ENCODE measurements at places on chromosomes 1 and 21.

DNA sequence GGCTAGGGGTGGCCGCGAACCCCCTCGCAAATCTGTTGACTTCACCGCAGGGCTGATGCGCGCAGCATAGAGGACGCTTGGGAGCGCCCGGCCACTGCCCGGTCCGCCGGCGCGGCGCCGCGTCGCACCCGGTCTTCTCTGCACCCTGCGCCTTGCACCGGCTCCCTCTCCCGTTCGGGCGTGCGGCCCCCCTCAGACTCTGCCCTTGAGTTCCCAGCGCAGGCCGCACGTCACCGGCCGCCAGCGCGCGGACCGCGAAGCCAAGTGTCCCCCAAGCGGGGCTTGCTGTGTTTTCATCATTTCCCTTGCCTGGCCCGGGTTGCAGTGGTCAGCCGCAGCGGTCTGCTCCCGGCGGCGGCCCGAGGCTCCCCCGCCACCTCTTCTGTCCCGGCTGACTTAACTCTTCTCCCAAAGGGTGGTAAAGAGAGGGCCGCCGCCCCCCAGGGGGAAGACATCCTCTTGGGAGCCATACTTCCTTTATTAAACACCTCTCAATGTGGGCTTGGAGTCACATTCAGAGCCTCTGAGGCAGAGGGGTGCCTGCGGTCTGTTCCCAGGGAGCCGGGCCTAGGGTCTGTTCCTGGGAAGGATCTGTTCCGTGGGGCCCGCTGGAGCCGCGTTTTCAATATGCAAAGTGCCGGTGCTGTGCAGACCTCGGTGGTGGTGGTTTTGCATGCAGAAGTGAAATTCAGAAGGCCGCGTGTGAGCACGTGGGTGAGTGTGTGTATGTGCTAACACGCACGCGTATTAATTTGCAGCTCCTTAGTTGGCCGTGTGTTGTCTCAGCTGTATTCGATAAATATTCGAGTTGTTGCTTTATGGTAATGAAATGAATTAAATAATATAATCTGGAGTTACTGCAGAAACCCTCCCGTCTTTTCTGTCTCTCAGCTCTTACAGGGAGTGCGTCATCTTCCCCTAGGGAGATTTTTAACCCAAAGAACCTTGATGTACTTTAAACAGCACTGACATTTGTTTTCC, 17.6 kb downstream of the PBX1 start:
- DNase-seq, result no peak

- no peak for DNase-seq
Observed at GRCh38 chr1:86778569-86779239, 74.3 kb downstream of the SH3GLB1 start.

DNA sequence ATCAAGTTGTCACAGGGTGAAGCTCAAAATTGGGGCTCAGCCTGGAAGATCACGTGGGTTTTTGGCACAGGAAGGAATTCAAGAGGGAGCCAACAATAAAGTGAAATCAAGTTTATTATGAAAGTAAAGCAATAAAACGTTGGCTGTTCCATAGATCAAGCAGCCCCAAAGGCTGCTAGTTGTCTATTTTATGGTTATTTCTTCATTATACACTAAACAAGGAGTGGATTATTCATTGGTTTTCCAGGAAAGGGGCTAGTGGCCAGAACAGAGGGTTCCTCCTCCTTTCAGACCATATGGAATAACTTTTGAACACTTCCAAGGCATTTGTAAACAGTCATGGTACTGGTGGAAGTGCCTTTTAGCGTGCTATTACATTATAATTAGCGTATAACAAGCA, 723.5 kb upstream of the ADAMTS5 start:
- DNase-seq, result no peak

DNA sequence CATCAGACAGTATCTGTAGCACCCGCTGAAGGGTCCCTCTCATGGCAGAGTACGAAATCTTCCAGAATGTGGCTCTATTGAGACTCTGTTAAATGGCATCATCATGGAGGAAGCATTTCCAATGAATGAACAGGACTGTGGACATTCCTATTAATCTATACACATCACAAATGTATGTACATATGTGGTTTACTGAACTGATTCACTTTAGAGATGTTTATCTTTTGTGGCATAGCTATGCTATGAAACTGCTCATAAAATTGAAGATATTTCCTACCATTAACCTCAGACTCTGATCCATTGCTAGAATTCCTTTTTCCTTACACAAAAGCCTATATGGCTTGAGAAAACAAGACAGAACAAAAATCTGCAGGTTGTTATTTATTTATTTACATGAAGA, 259.6 kb upstream of the RRP15 start:
- no peak for DNase-seq

DNA sequence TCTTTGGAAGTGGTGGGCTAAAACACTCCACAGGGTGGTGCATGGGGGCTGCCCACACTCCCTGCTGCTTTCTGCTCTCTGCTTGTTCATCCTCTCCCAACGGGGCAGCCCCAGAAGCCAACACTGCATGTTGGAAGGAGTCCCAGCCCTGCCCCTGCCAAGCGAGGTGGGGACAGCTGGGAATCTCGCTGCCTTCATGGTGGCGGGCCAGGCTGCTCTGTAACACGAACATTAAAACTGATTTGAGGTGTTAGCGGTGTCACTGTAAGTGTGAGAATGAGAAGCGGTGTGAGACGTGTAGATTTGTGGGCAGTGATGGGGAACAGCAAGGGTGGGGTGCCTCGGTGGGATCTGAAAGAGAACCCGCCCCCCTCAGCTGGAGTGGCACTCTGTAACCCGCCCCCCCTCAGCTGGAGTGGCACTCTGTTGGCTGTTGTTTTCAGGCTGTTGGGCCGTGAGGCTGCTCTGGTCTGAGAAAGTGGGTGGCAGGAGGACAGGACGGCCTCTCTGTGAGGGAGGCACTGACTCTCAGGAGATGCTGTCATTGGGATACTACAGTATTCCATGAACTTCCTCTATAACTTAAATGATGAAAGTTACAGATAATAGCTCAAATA, 80.9 kb downstream of the PCBP3 start:
- no peak for DNase-seq

DNA sequence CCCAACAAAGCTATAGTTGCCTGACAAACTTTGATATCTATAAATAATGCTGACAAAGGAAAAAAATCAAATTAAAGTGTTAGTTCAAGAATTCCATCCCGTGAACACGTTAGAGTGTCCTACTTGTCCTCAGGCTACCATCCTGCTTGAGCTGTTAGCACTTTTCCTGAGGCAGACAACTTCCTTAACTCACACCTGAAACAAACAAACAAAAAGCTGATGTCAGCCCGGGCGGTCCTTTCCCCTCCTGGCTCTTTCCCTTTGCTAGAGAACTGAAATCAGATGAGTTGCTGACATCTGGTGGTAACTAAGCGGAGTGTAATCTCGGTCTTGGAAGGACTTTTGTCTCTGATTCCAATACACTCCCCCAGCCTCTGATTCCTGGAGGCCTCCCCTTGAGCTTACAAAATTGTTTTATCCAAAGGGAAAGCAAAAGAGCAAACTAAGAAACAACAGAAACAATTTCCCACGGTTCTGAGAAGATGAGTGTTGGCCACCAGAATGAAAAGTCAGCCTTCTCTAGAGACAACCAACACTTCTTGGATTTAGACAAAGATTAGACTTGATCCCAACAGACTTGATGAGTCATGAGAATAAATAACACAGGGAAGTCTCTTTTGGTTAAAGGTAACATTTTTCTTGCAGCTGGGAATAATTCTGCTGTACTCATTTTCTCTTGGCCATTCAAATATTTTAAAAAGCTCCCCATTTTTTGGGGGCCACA, 135.4 kb downstream of the PROX1 start:
- peak; percentile 88 for DNase-seq

DNA sequence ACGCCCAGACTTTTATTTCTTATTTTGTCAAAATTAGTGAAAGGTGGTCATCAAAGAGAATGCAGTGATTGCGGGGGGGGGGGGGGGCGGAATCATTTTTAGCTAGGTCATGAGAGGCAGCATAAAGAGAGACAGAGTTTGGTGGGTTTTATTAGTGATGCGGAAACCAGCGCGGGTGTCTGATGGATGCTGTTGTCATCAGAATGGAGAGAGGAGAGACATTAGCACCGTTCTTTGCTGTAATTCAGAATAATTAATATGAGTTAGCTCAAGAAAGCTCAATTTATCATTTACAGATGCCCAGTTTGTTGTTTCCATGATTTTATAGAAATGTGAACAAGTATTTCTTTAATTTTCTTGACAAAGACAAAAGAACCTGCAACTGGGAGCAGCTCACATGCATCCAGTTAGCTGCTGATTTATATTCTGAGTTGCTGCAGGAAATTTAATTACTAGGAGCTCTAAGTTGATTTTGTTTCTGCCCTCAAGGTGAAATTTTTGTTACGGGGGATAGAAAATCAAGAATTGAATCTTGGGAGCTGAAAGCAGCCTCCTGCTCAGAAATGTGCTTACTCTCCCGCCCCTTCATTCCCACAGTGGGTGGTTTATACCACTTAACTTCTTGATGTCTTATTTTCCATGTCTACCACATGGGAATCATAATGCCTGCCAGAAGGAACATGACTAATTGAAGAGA, 133.4 kb upstream of the MAP1LC3C start:
- no peak for DNase-seq

GRCh38 chr1:245437369-245438062, 282.7 kb downstream of the KIF26B start:
- DNase-seq, result no peak

DNA sequence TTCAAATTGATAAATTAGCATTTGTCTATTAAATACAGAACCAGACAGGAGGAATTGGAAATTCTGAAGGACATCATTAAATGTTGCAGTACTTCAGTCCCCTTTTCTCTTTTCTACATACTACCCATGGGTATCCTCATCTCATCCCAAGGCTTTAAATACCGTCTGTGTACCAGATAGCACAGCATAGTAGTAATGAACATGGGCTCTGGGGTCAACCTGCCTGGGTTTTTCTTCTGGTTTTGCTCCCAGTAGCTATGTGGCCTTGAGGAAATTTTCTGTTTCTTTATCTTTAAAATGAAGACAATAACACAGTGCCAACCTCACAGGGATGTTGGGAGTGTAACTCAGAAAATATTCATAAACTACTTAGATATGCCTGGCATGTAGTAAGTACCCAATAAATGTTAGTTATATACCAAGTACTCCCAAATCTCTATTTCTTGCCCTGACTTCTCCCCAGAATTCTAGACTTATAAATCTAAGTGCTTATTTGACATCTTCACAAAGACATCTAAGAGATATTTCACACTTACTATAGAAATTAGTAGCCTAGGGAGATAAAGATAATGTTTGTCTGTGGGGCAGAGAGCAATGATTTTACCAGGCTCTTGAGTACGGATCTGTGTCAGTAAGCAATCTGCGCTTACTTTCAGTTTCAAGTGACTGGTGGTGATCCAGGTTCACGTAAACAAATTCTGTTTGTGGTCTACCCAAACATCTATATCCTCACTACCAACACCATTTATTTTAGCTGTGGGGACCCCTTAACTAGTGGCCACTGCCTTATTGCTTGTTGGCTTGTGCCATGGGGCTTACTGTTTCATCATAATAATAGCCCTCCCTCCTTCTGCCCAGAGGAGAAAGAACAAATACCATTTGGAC, 37.3 kb downstream of the VANGL2 start:
- no peak for DNase-seq

DNA sequence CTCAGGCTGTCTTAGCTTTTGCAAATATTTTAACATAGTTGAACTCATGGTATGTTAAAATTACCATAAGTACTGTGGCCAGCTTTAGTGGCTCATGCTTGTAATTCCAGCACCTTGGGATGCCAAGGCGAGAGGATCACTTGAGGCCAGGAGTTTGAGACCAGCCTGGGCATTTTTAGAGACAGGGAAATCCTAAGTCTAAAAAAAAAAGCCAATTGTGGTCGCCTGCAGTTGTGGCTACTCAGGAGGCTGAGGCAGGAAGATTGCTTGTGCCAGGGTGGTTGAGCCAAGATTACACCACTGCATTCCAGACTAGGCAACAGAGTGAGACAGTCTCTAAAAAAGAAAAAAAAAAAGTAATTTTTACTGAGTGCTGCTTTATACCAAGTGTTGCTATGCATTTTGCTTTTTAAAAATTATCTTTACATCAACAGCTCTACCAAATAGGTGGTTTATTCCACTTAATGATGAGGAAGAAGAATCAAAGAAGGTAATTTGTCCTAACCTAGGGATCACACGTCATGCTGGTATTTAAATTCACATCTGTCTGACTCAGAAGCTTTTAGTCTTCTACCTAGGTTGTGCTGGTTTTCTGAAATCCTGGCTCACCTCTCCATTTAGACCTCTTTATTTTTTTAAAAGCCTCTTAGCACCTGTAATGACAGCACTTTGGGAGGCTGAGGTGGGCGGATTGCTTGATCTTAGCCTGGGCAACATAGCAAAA, 16.8 kb downstream of the PPP1R12B start:
- DNase-seq, result no peak

DNA sequence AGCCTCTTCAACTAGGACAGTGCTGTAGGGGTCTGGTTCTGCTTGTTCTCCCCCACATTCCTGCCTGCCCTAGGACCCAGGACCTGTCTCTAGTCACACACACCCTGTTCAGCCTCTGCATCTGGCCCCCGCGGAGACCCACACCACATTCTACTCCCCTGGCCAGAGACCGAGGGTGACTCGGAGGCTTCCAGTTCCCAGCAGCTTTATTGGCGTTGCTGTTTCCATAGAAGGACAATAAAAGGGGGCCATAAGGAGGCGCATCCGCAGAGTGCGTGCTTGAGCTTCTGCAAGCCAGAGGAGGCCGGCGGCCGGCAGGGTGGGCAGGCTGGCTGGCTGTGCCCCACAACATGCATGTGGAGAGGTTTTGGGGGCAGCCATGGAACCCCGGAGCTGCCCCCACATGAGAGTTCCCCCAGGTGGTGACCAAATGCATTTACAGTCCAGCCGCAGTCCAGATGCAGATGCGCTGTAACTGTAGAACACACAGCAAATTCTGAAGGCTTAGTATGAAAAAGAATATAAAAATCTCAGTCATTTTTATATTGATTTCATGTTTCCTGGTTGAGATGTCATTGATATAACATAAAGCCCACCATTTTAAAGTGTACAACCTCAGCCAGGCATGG, 52.4 kb downstream of the PDE9A start:
- no peak for DNase-seq

- no peak for DNase-seq
Observed at GRCh38 chr1:199982606-199983005, 44.9 kb upstream of the NR5A2 start.

- DNase-seq, result no peak
Observed at GRCh38 chr1:86082183-86082582, 74.4 kb downstream of the COL24A1 start.

GRCh38 chr1:232868793-232869491, 63.7 kb downstream of the MAP10 start:
- DNase-seq, result peak; percentile 79

GRCh38 chr1:118294875-118295642, 110.0 kb upstream of the SPAG17 start:
- no peak for DNase-seq

GRCh38 chr1:54806931-54807611, 5.9 kb upstream of the TTC22 start:
- DNase-seq, result no peak

DNA sequence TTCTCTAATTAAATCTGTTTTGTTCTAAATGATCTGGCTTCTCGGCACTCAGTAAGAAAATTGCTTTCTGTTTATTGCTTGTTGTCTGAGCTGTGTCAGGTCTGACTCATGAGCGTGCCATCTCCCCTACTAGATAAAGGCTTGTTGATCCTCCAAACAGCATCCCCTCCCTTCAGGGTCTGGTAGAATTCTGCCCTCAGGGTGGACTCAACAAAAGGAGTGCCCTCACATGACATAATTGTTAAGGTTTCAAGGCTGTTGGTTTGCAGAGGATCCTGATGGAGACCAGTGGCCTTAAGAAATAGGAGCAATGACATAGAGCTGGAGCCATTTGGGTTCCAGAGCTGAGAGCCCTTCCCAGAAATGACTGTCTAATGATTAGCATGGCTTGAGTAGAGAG, 36.0 kb upstream of the ATP2B4 start:
- no peak for DNase-seq
